CD4-positive, alpha-beta T cell treated with Interferon alpha-2 for 1 hour (primary cell): ENCODE measurements at places on chromosomes 3 and 15.

- no peak for DNase-seq
These were observed 41.6 kb downstream of the DMXL2 start for GRCh38 chr15:51580982-51581381.

DNA sequence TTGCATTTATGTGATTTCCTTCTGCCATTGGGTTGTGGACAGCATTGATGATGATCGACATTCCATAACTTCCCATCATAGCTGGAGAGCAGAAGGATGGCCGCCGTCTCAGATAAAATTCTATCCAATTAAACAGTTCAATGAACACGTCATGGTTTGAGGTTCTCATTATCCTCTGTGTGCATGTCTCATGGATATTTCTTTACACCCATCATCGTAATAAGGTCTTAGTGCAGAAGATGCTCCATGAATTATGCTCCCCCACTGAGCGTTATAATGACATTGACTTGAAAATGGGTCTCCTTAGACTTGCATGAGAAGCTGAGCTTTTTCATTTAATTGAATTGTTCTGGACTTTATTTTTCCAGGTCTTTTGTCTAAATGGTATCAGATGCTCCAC, 92.1 kb downstream of the TRIM42 start:
- no peak for DNase-seq

DNA sequence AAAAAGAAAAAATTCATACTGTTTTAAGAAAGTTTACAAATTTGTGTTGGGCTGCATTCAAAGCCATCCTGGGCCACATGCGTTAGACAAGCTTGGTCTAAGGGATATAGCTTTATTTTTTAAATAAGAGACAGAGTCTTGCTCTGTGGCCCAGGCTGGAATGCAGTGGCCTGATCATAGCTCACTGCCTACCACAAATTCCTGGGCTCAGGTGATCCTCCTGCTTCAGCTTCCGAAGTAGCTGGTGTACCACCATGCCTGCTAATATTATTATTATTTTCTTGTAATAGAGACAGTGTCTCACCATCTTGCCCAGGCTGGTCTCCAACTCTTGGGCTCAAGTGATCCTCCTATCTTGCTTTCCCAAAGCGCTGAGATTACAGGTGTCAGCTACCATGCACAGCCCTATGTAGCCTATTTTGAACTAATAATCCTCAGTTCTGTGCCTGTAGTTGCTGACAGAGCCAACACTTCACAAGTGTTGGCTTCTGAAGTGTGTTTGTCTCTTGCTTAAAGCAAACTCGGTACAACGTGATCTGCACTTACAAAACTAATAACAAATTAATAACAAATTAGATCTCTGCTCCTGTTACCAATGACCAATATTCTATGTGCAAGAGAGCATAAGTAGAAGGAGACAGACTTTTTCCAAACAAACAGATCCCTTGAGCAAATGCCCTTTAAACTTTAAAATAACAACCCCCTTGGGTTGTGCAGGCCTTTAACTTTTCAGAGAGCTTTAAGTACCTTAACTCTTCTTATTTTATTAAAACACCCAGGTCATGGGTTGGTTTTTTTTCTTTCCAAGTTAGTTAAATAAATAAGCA, 135.2 kb downstream of the VGLL4 start:
- no peak for DNase-seq

- peak; percentile 10 for DNase-seq
These were observed 52.3 kb upstream of the CGNL1 start for GRCh38 chr15:57323806-57324589.

DNA sequence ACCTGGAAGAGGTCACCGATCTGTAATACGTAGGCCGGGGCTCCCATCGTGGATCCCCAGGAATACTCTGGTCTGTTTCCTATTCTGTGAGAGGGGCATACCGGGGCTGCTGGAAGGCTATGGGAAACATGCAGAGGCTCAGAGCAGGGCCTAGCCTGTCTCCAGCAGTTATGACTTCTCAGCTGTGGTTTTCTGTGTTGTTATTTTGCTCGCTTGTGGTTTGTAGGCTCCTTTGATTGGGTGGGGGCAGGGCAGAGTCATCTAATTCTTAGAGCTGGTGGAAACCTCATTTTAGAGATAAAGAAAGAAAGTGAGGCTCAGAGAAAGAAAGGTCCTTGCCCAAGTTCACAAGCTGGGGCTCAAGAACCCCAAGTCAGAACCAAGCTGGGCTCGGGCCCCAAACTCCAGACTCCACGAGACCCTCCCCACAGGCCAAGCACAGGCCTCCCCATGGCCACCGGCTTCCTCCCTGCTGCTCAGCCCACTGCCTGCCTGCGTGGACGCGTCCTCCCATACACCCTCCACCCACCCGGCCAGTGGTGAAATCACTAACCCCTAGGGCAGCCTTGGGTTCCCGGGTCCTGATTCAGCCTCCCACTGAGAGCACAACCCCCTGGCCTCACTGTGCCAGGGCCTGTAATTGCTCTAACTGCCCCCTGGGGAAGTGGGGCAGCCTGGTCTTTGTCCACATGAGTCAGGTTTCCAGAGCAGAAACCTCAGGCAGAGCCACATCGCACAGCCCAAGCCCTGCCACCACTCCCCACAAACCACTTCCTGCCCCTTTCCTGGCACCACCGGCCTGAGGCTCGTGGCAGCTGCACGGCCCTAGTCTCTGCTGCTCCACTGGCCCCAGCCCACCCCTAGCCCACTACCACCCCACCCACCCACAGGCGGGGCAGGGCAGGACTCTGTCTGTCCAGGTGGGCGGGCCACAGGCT, 270.8 kb downstream of the UACA start:
- DNase-seq, result peak; percentile 74

- no peak for DNase-seq
These were observed 58.8 kb downstream of the TUBGCP4 start for GRCh38 chr15:43429687-43430086.

- DNase-seq, result no peak
These were observed 336.9 kb downstream of the SLC9A9 start for GRCh38 chr3:143511174-143511879.

- DNase-seq, result no peak
These were observed 2.1 kb downstream of the MCTP2 start for GRCh38 chr15:94233441-94233840.
